Activated T-helper 1 cell treated with anti-CD3 and anti-CD28 coated beads, Interleukin-2, amount 50 U/mL, for 16 hours (primary cell): ENCODE measurements at places on chromosomes 4 and X.

- DNase-seq, result no peak
Measured at GRCh38 chr4:110620691-110621327, 2.1 kb downstream of the PITX2 start.

GRCh38 chr4:38026158-38026740, 66.1 kb downstream of the PTTG2 start:
- DNase-seq, result no peak

- DNase-seq, result no peak
Measured at GRCh38 chrX:136906921-136907510, 26.5 kb upstream of the RBMX start.

DNA sequence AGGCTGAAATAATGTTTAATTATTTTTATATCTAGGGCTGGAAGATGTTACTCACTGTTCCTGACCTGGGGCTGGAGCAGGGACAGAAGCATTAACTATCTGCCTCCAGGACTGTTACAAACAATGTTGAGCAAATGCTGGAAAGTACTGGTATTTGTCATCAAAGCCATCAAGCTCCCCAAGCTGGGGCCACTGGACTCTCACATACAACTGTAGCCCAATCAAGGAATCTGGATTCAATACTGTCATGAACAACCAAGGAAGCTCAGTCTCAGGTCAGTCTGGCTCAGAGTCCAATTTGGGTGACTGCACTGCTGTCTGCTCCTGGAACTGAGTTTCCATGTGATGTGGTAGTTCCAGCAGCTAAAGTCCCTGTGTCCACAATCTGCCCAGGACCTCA, 50.4 kb downstream of the APOO start:
- no peak for DNase-seq

- DNase-seq, result no peak
Measured at GRCh38 chr4:152346979-152347378, 188.9 kb downstream of the FBXW7 start.

DNA sequence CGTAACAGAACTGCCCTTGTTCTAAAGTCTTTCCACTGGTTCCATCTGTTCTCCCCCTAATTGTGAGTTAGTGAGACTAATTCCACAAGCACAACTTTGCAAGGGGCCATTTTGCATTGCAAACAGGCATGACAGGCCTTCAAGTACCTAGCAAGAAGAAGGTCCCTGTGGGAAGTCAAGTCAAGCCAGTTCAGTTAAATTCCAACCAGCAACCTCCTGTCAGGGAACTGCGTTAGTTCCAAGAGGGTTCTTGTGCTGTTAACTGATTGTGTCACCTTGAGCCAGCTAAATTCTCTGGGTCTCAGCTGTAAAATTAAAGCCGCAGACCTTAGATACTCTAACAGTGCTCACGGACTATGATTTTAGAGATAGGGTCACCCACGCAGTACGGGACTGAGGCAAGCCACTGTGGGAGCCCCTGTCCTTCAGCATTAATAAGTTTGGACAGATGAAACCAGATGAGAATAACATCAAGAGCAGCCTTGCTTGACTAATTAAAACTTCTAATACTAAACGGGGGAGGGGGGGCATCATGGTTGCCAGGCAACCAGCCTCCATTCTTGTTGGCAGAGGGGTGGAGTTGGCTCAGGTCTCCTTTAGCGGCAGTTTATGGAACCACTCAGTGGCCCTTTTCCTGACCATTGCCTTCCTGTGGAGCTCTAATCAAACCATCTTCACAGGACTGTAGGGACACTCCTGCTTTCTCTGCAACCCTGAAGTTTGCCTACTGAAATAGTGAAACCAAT, 24.1 kb upstream of the TMEM150C start:
- DNase-seq, result no peak

DNA sequence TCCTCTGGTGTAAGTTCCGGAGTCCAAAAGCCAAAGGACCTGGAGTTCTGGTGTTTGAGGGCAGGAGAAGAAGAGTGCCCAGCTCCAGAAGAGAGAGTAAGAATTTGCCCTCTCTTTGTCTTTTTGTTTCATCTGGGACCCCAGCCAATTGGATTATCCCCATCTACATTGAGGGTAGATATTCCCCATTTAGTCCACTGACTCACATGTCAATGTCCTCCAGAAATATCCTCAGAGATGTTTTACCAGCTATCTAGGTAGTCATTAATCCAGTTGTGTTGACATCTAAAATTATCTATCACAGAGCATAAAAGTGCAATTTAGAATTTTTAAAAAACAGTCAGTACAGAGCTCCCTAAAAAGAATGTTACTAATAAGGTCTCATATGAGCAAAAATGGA, 132.9 kb upstream of the TMEM47 start:
- DNase-seq, result no peak

DNA sequence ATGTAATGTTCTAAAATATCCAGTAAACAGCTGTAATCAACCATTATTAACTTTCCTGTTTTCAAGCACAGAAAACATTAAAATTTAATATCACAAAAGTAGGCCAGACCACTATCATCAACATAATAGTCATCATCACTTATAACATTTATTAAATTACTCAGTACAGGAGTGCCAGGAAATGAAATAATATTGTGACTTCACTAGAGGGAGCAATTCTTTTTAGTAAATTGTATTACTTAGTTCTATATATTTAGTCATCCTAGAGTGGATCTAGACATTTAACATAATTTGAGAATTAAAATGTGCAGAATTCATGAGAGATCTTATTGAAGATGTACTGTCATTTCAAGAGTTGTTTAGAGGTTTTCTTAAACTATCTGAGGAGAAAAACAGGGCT, 33.6 kb downstream of the PITX2 start:
- no peak for DNase-seq

- DNase-seq, result no peak
Measured at GRCh38 chr4:177016541-177017141, 223.9 kb upstream of the VEGFC start.

DNA sequence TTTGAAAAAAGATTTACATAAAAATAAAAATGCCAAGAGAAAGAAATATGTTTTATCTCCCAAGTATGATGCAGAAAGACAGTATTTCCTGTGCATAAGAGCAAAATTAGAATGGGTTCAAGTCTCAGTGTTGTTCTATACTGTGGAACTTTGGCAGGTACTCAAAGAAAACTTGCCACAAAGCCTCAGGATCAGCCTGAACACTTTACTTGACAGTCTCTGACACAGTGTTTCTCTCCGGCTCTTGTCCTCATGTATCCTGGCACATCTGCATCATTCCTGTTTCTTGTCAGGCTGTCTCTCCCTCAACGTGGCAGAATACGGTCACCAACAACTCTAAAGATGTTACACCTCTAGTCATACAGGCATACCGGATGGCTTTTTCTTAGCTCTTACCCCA, 273.7 kb downstream of the ARHGAP24 start:
- no peak for DNase-seq

DNA sequence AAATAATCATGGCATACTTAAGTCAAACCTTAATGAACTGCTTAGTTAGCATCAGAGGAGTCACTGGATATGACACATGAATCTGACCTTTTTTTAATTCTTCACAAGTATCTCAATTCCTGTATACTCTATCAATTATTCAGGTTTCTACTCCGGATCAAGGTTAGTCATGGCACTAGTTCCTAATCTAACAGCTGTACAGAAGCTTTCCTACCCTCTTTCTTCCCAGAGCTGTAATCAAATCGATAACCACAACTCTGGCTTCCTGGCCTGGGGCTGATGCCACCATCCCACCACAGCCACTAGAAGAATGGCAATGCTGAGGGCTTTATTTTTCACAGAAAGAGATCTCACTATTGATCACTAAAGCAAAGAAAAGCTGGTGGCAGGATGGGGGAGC, 718.5 kb downstream of the SMARCA1 start:
- DNase-seq, result no peak

- no peak for DNase-seq
Measured at GRCh38 chrX:79268788-79269187, 98.3 kb downstream of the ITM2A start.

- no peak for DNase-seq
Measured at GRCh38 chr4:14415146-14415545, 587.1 kb upstream of the CPEB2 start.

GRCh38 chr4:81199831-81200230, 15.2 kb downstream of the PRKG2 start:
- no peak for DNase-seq

DNA sequence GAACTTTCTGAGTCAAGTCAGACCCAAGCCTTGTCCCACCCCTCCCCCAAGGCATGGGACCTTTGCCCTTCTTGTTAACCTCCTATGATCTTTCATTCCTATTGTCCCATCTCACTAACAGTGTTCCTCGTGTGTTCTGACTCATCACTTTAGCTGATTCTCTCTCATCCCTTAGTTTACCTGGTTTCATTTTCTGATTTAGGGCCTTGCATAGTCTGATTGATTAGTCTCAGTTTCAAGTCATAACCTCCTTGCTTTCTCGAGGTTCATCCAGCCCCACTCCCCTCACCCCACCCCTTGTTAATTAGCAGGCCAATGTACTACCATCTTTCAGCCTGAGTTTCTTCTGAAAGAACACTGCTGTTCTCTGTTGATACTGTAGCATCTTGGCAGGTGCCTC, 517.4 kb downstream of the RPA4 start:
- no peak for DNase-seq

- DNase-seq, result no peak
Measured at GRCh38 chrX:113741744-113742143, 842.1 kb upstream of the HTR2C start.

DNA sequence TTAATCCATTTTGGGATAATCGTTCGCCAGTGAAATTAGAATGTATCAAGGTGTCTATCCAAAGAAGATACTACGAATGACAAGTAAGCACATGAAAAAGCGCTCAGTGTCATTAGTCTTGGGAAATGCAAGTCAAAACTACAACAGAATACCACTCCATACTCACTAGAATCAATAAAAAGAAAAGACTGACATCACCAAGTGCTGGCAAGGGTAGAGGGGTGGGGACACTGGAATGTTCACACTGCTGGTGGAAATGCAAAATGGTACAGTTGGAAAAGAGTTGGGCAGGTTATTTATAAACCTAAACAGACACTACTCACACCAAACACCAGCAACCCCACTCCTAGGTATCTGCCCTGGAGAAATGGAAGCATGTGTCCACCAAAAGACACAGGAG, 11.2 kb downstream of the WDR1 start:
- DNase-seq, result no peak

GRCh38 chr4:26807330-26807729, 53.3 kb upstream of the STIM2 start:
- no peak for DNase-seq

DNA sequence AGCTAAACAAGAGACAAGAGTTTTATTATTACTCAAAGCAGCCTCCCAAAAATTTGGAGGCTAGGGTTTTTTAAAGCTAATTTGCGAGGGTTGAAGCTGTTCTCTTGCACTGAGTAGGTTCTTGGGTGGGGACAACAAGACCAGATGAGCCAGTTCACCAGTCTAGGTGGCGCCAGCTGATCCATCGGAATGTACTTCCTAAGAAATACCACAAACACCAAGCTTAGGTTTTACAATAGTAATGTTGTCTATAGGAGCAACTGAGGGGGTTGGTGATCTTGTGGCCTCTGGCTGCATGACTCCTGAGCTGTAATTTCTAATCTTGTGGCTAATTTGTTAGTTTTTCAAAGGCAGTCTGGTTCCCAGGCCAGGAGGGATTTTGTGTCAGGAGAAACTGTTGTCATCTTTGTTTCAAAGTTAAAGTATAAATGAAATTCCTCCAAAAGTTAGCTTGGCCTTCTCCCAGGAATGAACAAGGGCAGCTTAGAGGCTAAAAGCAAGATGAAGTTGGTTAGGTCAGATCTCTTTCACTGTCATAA, 130.6 kb downstream of the SLC7A11 start:
- DNase-seq, result no peak

- no peak for DNase-seq
Measured at GRCh38 chr4:48428926-48429325, 54.2 kb upstream of the SLC10A4 start.

- DNase-seq, result no peak
Measured at GRCh38 chr4:25128671-25129070, 31.6 kb downstream of the SEPSECS start.

- no peak for DNase-seq
Measured at GRCh38 chr4:123876671-123877101, 480.1 kb downstream of the SPRY1 start.

GRCh38 chr4:37365888-37366287, 121.3 kb downstream of the NWD2 start:
- DNase-seq, result no peak

GRCh38 chr4:27049239-27049829, 188.7 kb downstream of the STIM2 start:
- DNase-seq, result no peak

DNA sequence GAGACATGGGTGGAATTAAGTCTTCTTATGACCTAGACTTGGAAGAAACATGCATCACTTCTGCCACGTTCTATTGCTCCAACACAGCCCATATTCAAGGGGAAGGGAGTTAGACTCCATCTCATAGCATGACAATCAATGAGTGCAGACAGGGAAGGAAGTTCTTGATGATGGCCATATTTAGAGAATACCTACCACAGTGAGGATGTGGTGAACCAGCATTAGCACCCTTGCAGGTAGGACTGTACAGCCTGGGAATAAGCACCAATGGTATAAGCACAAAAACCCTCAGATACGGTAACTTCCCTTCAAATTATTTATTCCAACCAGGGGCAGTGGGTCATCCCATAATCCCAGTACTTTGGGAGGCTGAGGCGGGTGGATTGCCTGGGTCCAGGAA, 29.8 kb downstream of the PAGE2 start:
- no peak for DNase-seq

GRCh38 chrX:54397113-54397512, 39.3 kb upstream of the WNK3 start:
- no peak for DNase-seq

GRCh38 chrX:22090181-22090580, 58.1 kb downstream of the PHEX start:
- DNase-seq, result no peak

DNA sequence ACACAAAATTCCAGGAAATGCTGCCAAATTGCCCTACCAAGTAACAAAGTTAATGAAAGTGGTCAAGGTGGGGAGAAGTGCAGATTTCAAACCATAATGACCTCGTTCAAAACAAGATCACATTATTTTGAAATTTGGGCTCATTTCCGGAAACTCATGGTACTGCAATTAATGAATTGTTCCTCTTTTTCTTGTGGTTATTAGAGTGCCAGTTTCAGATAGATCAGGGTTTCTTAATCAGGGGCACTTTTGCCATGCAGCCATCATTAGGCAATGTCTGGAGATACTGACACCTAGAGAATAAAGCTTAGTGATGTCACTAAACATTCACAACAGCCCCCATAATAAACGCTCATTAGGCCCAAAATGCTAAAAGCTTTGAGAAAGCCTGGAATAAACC, 381.5 kb upstream of the GALNT7 start:
- DNase-seq, result no peak
